Dermis microvascular lymphatic vessel endothelial cell (primary cell): ENCODE measurements at places on chromosomes 1 and 21.

- no peak for DNase-seq
These were observed 47.4 kb downstream of the ACTN2 start for GRCh38 chr1:236733653-236734052.

DNA sequence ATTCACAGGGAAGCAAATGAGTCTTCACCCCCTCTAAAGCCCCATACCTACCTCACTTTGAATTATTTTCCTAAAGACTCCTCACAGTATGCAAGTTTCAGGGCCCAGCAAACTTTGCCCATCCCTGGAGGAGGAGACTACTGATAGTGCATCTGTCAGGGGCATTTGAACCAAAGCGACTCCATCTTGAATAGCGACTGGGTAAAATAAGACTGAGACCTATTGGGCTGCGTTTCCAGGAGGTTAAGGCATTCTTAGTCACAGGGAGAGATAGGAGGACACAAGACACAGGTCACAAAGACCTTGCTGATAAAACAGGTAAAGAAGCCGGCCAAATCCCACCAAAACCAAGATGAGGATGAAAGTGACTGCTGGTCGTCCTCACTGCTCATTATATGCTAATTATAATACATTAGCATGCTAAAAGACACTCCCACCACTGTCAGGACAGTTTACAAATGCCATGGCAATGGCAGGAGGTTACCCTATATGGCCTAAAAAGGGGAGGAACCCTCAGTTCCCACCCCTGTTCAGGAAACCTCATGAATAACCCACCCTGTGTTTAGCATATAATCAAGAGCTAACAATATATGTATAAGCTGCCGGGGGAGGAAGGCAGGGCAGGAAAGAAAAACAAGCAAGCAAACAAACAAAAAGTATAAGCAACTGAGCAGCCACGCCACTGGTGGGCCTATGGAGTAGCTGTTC, 3.3 kb upstream of the PKNOX1 start:
- no peak for DNase-seq

GRCh38 chr1:108082738-108083562, 117.2 kb downstream of the SLC25A24 start:
- peak; percentile 68 for DNase-seq

DNA sequence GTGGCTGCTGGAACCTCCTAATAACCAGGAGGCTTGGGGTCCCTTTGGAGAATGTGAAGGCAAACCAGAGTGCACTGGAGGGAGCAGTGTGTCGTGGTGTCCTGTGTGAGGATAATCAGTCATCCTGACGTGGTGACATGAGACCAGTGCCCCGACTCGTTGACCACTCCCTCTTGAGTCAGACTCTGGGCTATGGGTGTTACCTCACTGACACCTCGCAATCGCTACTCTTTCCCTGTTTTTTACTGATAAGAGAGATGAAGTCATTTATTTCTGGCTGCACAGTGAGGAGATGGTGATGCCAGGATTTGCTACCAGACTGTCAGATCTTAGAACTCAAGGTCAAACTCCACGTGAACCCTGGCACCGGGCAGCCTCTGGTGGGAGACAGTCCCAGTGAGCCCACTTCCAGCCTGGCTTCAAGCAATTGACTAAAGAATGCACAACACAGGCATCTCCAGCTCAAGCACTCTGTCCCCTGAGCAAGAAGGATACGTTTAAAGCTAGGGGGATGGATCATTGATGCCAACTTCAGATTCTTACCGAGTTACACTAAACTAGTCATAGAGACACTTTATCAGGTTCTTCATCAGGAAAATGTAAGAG, 30.3 kb downstream of the UBASH3A start:
- no peak for DNase-seq

DNA sequence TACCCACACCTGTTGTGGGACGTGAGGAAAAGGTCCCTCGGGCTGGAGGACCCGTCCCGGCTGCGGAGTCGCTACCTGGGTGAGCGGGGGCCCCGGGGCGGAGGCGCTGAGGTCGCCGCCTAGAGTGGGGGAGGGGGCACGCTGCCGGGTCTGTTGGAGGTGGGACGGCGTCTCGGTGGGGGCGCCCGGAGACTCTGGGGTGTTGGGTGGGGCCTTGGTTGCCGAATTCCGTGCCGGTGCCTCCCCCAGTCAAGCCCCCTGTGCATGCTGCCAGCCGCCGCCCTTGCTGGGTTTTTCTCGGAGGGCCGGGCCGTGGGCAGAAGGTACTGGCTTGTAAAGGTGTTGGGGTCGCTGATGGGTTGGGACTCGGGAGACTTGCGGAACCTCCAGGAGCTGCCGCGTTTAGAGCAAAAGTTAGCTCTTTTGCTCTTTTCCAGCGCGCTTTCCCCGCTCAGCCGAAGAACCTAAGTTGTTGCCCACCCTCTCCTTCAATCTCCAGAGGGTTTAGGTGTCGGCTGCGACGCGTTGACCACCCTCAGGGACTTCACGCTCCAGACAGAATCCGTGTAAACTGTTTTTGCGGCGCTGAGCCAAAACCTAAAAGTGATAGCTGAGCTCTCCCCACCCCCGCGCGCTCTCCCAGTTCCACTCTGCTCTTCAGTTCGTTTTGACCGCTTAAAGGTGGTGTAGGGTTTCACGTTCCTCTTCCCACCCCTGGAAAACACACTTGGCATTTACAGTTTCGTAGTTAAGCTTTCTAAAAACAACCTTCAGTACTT, at the start of gene MPC2:
Gene MPC2 (minus strand): TSS at position 143 of the 779 bp plus-strand sequence. CDS start 1,231 bp downstream, outside the sequence.
- DNase-seq, result peak; percentile 14

DNA sequence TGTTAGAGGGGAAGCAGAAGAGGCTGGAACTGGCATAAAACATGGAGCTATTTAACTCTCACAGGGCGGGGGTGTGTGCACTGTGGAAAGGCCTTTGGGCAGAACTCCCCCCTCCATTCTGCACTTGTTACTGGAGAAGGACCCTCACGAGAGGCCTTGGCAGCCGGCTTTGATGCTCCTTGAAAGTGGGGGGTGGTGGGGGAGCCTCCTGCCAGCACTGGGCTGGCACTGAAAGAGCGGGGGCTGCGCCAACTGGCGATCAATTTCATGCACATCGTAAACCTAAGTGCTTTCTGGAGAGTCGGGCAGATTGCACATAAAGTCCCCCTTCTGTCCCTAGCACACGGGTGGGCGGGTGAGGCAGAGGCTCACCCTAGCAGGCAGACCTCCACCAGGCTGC, 28.9 kb downstream of the FOXO6 start:
- DNase-seq, result no peak

GRCh38 chr1:27551953-27552312, 52.0 kb downstream of the AHDC1 start:
- no peak for DNase-seq

- no peak for DNase-seq
These were observed 38.6 kb upstream of the RBM15 start for GRCh38 chr1:110300412-110301085.

- no peak for DNase-seq
These were observed 716 bp downstream of the INAVA start for GRCh38 chr1:200895443-200895789.

- no peak for DNase-seq
These were observed 421.2 kb upstream of the DAB1 start for GRCh38 chr1:57845041-57845440.

DNA sequence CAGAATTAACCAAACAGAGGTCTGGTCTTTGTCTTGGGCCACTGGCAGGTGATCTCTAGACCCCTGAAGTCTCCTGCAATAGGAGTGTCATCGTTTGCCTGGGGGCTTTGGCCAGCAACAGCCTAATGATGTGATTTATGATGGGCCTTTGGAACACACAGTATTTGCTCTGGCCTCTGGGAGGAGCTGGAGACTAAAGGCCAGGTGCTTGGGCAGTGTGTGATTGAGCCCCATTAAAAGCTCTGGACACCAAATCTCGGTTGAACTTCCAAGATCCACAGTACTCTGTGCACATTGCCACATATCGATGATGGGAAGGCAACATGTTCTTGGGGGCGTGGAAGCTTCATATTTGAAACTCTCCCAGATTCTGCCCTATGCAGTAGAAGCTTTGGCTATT, 32.0 kb upstream of the TLR5 start:
- DNase-seq, result no peak

- DNase-seq, result no peak
These were observed 604.9 kb upstream of the PTBP2 start for GRCh38 chr1:96116731-96117130.

GRCh38 chr21:40299451-40299850, 432.2 kb downstream of the PCP4 start:
- no peak for DNase-seq

- DNase-seq, result no peak
These were observed 23.3 kb upstream of the S100A7 start for GRCh38 chr1:153483776-153484175.

DNA sequence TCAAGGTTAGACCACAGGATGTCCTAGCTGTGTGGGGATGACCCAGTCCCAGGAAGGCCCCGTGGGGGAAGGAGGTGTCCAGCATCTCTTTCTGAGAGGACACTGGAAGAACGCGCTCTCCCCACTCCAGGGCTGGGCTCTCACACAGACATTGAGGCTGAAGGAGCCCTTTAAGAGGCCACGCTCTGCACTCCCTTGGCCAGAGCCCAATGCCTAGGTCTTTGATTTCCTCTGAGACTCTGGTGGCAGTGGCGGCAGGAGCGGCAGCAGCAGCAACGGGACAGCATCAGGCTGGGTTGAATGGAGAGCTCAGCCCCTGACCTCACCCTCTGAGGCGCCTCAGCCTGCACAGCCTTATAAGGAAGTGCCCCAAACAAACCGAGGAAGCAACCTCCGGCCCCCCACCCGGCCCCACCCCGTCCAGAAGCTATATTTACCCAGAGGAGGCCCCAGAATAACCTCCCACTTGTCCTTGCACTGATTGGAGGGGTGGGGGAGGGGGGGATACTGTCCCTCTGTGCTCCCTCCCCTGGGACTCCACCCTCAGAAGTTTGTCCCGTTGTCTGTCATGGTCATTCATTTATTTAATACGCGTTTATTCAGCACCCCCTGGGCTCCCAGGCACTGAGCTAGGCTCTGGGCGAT, 12.3 kb downstream of the NES start:
- peak; percentile 17 for DNase-seq

DNA sequence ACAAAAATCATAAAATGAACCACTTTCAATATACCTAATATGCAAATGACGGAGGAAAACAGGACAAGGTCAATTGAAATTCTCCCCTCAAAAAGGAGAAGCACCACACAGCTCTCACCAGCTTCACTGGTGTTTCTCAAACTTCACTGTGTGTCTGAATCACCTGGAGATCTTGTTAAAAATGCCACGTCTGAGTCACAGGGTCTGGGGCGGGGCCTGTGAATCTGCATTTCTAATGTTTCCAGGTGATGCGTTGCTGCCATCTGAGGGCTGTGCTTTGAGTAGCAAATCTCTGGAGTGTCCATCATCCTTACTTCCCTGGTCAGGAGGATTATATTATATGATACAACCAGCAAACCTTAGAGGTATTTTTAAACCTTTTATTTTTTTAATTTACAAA, 9.0 kb downstream of the CLDN19 start:
- no peak for DNase-seq

GRCh38 chr1:58881471-58881994, 97.7 kb upstream of the JUN start:
- DNase-seq, result peak; percentile 79

DNA sequence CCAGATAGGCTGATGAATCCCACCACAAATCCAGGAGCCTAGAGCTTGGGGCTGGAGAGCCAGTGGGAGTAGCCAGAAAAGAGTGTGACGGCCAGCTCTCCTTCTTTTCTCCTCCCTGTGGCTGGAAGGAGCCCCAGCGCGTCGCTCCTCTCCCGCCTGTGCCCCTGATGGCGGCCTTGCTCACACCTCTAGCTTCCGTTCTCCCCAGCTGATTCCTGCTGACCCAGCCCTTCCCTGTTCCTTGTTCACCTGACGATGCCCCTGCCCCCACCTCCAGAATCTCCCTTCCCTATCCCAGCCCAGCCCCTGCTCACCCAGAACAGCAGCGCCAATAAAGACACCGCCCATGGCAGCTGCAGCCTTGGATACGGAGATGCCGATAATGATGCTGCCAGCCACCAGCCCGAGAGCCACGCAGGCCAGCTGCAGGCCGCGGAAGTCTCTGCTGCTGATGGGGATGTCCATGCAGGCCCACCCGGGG, 656 bp downstream of the KNCN start:
- no peak for DNase-seq

DNA sequence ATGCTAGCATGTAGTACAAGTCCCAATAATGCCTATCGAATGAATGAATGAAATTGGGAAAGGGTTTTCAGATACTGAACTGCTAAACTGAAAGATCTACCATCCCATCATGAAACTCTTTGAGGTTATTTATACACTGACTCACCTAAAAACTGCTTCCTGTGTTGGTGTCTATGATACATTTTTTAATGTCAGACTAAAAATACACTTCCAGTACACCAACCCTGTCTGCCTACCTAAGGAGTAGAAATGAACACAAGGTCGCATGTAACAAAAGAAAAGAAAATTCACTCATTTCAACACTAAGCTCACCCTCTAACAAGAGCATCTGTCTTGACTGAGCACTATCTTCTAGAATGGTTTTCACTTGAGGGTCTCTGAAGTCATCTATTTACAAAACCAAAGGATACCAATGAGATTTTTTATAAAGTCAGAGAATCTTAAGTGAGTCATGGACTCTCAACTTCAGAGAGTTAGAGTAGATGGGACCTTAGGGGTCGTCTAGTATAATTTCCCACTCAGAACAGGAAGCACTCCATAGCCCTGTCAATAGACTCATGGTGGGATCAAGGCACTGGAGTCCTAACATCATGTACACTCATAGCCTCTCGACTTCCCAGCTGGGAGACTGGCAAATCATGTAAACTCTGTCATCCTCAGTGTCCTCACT, 53.4 kb downstream of the WLS start:
- DNase-seq, result peak; percentile 87

DNA sequence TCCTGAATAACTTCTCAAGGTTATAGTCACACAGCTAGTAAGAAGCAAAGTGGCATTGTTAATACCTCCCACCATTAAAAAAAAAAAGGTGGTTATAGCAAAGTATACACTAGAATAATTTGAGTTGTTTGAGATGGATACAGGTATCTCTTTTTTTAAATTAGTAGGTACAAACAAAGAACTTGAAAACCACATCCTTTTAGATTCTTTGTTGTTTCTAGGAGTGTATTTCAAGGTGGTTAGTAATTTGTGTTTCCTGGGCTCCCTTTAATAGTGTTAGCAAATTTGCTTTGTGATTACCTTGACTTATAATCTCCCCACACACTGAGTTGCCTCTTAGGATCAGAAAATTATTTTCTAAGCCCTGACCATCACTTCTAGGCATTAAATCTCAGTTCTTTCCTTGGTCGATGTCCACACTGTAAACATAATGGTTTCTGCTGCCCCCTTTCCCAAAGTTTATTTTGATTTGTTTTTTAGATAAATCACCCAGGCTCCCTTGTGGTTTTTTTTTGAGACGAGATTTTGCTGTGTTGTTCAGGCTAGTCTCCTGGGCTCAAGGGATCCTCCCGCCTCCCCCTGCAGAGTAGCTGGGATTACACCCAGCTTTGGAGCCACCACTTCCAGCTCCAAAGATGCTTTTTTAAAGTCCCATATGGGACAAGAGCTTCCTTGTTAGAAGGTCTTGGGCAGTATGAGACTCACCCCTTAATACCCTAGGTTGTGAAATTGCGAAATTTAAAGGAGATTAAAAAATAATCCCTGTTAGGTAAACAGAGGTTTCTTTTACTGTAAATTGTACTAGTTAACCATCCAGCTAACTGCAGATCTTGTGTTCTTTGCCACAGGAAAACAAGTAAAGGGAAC, 6.2 kb downstream of the AKIRIN1 start:
- no peak for DNase-seq
